ENCODE measurements at places on chromosomes 2 and 18.

- DNase-seq, result no peak
Observed at GRCh38 chr2:158554996-158555395, 98.2 kb downstream of the PKP4 start.

GRCh38 chr2:62817995-62818713 lies 112.6 kb downstream of the EHBP1 start:
- no peak for DNase-seq

- DNase-seq, result peak; percentile 23
Observed at GRCh38 chr2:201233812-201234662, 26.3 kb upstream of the CASP8 start.

- no peak for DNase-seq
Observed at GRCh38 chr2:206127656-206128055, 31.6 kb downstream of the NDUFS1 start.

GRCh38 chr2:195610717-195611116 lies 46.3 kb upstream of the SLC39A10 start:
- no peak for DNase-seq

GRCh38 chr2:44955593-44956392 lies 14.3 kb downstream of the SIX3 start:
- DNase-seq, result peak; percentile 76

- no peak for DNase-seq
Observed at GRCh38 chr2:214311031-214311533, 99.8 kb upstream of the VWC2L start.

- no peak for DNase-seq
Observed at GRCh38 chr2:199581935-199582360, 124.2 kb upstream of the SATB2 start.

DNA sequence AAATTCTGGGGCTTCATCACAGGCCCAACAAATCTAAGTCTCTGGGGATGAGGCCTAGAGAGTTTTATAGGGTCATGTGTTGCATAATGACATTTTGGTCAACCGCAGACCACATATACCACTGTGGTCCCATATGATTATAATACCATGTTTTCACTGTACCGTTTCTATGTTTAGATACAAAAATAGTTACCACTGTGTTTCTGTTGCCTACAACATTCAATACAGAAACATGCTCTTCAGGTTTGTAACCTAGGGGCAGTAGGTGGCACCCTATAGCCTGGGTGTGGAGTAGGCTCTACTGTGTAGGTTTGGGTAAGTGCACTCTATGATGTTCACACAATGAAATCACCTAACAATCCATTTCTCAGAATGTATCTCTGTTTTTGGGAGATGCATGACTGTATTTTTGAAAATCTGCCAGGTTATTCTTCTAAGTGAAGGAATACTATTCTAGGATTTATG lies 485.2 kb downstream of the PTPRM start:
- DNase-seq, result peak; percentile 6

DNA sequence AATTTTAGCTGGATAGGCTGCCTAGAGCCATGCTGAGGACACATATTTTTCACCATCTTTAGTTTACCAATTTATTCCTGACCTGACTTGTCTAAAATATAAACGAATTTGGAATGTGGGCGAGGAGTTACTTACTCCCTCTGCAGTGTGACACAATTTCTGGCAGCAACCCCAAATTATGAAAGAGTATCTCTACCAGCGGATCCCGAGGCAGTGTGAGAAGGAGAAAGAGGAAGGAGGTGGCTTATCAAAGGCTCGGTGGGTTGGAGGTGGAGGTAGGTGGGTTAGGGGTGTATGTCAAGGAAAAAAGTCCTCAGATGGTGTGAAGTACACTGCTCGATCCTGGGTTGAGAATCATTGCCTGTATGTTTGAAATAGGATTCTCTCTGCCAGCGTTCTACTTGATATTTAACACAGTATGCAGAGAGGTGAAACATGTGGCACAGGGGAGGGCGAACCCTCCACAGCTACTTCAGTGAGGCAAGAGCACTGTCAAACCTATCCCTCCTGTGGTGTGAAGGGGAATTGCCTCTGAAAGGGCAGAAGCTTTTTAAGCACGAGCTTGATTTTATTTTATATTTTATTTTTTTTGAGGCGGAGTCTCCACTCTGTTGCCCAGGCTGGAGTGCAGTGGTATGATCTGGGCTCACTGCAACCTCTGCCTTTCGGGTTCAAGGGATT lies 76.0 kb downstream of the RFTN2 start:
- DNase-seq, result no peak

DNA sequence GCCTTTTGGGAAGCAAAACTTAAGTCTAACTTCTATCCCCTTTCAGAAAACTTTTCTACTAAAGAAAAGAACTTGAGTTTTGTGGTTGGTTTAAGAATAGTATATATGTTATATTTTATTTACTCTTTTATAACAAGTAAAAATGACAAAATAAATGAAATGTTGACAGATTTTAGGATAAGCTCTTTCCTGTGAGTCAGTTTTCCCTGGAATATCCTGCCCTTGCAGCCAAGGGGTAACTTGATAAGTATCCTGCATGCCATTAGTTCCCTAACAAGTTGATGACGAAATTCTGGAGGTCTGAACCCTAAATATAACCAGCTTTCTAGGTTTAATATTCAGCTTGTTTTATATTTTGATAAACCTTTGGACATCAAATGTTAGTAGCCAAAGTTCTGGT lies 7.3 kb upstream of the HTR2B start:
- DNase-seq, result no peak

DNA sequence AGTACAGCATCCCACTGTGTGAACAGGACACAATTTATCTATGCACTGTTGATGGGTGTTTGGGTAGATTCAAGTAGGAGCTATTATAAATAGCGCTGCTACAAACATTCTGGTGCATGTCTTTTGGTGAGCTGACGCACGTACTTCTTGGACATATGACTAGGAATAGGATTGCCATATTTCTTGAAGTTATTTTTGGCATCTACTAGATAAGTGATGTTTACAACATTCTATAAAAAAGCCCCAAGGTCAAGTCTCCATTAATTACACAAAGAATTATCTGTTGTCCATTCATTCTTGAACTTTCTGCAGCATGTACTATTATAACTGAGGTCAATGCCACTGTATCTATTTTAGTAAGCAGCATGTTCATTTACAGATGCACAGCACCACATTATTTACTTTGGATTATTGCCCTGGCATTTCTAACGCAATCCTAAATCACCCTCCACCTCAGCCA lies 225.5 kb upstream of the TMEM200C start:
- no peak for DNase-seq

- DNase-seq, result no peak
Observed at GRCh38 chr2:126943612-126944348, 45.1 kb downstream of the TEX51 start.

- DNase-seq, result no peak
Observed at GRCh38 chr18:11506856-11507255, 102.5 kb upstream of the SLC35G4 start.

DNA sequence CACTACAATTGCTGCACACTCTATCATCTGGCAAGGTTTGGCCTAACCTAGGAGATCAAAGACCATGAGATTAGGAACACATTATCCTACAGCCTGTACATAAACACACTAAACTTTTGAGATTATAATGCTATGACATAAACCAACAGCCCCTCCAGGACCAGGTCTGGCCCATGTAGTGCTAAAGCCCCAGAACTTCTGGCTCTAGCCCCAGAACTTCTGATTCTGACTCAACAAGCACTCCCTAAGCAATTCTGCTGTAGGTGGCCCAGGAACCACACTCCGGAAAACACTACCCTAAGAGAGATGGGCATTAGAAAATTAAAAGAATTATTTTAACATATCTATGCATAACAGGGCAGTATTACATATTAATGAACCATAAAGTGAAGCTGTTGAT lies 369.5 kb upstream of the LYPD1 start:
- no peak for DNase-seq

GRCh38 chr2:179512281-179513035 lies 247.8 kb upstream of the SESTD1 start:
- DNase-seq, result no peak

- DNase-seq, result no peak
Observed at GRCh38 chr2:96408616-96409015, 73.0 kb downstream of the NCAPH start.

DNA sequence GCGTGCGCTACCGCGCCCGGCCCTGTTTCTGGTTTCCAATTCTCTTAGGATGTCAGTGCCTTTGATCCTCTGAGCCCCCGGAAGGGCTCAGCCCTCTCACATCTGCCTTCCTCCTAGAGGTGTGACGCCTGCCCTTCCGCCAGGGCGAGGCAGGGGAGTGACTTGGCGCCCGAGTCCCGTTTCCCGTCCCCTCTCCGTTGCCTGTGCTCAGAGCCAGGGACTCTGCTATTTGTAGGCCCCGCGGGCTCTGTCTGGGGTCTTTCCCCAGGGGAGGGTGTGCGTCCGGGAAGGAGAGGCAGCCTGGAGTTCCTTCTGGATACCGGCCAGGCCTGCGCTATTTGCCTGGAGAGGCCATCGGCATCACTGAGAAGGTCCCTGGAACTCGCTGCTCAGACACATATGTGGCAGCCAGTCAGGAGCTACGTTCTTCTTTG lies 103.7 kb upstream of the TAF1B start:
- peak; percentile 50 for DNase-seq

- no peak for DNase-seq
Observed at GRCh38 chr2:55150834-55151233, 81.3 kb downstream of the CLHC1 start.

- no peak for DNase-seq
Observed at GRCh38 chr2:129791712-129792111, 187.8 kb upstream of the RAB6C start.

- no peak for DNase-seq
Observed at GRCh38 chr2:235373171-235373570, 120.7 kb upstream of the AGAP1 start.

GRCh38 chr2:241901500-241902351 lies 32.2 kb downstream of the RTP5 start:
- no peak for DNase-seq

DNA sequence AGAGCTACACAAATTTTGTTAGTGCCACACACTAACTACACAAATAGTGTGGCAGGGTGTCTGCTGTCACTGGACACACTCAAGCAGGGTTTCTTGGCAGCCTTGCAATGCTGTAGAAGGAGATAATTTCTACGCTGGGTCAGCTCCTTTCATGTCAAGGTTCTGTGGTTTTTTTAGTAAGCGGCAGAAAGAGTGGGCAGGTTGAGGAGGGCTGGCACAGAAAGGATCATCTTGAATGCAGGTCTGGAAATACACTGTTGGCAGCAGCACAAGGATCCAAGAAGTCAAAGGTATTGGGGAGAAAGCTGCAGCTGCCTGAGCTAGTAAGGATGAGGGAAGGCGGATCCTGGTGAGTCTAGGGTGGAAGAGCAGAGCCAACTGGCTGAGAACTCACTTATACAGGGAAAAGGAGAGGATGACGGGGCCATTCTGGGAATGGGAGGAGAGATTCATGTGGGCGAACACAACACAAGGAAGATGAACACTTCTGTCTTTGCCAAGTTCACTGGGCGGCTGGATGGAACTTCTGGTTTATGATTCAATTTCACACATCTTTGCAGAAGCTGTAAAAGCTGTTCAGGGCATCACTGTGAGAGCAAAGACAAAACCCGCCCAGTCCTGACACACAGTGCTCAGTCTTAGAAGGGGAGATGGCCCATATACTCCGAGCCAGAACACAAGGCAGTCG lies 16.9 kb upstream of the CYRIA start:
- DNase-seq, result no peak

GRCh38 chr2:96826546-96827278 lies 10.6 kb downstream of the CNNM3 start:
- no peak for DNase-seq

GRCh38 chr18:68060871-68061270 lies 544.4 kb upstream of the DSEL start:
- no peak for DNase-seq

GRCh38 chr18:62294073-62294472 lies 31.0 kb upstream of the TNFRSF11A start:
- no peak for DNase-seq

DNA sequence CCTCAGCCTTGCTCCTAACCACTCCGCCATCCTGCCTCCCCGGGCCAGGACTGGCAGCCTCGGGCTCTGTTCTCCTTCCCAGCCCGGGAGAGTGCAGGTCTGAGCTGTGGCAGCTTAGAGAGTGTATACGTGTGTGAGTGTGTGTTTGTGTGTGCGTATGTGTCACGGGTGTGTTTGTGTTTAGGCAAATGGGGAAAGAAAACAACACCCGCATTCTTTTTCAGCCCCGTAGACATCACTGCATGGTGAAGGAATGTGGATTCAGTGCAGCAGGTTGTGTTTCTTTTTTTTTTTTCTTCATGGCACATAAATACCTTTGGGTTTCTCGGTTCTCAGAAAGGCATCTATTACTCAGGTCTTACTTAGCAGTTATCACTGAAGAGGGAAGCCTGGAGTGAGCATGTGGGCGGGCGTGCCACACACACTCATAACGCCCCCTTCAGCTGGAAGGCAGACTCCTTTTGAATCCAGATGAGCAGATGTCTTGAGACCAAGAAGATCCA lies 44.2 kb downstream of the GLI2 start:
- DNase-seq, result no peak

DNA sequence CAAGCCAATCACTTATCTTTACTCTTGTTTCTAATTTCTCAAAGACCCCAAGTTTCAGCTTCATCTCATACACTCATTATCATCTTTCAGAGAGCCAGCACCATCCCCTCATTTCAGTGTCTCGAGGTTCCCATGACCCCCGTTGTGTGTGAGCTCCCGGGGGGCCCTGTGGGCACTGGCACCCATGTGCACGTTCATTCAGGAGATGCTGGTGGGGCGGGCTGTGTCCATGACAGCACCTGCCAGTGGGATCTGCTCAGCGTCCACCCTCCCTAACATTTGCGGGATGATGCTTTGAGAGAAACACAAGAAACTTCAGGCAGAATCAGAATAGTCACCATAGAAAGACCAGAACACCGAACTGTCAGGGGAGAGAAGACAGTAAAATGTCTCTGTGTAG lies 120.5 kb downstream of the MBP start:
- no peak for DNase-seq

GRCh38 chr18:70207181-70207580 lies 1.7 kb upstream of the RTTN start:
- DNase-seq, result no peak

GRCh38 chr2:190181123-190181669 lies 118.7 kb upstream of the MSTN start:
- DNase-seq, result no peak

GRCh38 chr2:66929632-66930338 lies 467.3 kb upstream of the ETAA1 start:
- DNase-seq, result no peak

DNA sequence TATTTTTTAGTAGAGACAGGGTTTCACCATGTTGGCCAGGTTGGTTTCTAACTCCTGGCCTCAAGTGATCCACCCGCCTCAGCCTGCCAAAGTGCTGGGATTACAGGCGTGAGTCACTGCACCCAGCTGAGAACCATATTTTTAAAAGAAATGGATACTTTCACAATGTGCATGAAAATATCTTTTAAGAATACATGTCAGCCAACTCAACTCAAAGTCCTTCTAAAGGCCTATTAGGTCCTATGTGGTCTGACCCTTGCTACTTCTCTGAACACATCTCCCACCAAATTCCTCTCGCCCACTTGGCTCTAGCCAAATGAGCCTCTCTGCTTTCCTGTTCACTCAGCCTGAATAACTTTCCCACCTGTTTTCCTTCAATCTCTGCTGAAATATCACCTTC lies 119.6 kb downstream of the MTX2 start:
- DNase-seq, result no peak

Measured in activated naive CD4-positive, alpha-beta T cell treated with Interleukin-2 at 50 U/mL for 16 hours (primary cell).